Activated CD4-positive, alpha-beta T cell treated with anti-CD3 and anti-CD28 coated beads, Interleukin-2, Interleukin-4, amounts not matched to agents 100 ng/mL and 50 ng/mL, durations not matched to agents 16 hours and 8 hours (primary cell): ENCODE measurements at places on chromosomes 3 and 15.

GRCh38 chr3:54962200-54962599 is 34.3 kb upstream of the LRTM1 start:
- DNase-seq: no peak

- DNase-seq: no peak
These were observed 53.6 kb downstream of the LMCD1 start for GRCh38 chr3:8555113-8555661.

GRCh38 chr15:60379525-60380274 is 18.1 kb downstream of the ANXA2 start:
- DNase-seq: no peak

GRCh38 chr3:133457465-133458067 is 57.7 kb downstream of the BFSP2 start:
- DNase-seq: no peak

DNA sequence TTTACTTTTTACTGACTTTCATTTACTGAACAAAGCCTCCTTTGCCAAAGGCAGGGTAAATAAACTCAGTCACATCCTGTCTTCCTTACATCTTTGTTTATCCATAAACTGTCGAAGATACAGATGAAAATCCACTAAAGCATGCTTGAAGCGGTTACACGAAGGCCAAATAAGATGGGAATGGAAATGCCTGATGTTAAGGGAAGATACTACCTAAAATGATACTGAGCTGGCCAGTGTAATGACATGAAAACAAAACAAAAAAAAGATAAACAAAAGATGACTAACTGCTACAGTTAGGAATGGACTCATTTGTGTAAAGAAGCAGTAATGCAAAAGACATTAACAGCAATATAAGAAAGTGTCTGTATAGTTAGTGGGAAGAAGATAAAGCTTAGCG is 114.7 kb upstream of the ADAMTS9 start:
- DNase-seq: no peak

- no peak for DNase-seq
These were observed 620.0 kb upstream of the ZNF385D start for GRCh38 chr3:22371036-22371435.

DNA sequence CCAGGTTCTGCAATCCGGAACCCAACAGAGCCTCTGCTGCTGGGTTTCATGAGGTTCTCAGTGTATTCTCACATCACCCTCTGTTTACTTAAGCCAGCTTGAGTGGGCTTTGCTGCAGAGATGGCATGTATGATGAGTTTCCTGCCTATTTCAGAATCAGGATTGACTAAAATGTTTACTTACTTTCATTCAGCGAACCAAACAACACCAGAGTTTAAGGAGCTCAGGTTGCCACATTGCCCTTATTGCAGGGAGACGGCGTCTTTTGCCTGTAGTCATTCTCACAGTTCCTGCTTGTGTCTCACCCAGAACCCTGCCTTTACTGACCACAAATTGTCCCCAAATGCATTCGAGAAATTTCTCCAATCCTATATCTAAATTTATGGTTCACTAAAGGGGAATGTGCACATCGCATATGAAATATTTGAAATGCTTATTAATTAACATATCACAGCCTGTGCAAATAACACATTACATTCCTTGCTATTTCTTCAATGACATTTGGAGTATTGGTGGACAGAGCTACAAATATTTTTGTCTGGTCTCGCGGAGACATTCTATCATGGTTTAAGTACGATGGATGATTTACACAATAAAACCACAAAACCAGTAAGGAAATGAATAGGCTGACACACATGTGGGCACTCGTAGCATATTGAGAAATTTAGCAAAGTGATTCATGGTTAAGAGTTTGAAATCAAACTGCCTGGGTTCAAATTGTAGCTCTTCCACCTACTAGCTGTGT is 377.2 kb upstream of the CFAP20DC start:
- peak; percentile 82 for DNase-seq

GRCh38 chr15:63238796-63239195 is 38.6 kb upstream of the APH1B start:
- peak; percentile 82 for DNase-seq
